Hair follicular keratinocyte (primary cell): ENCODE measurements at places on chromosomes 1 and 21. TPM values are rescaled to one million over a fixed set of nuclear protein-coding genes. Genes with fewer than 3 reads are reported as not detected.

Gene CNR2
- total RNA-seq: not detected in 2 replicates

Gene CCDC190
- total RNA-seq: not detected in 2 replicates

Gene RHBG
- total RNA-seq: not detected in 2 replicates

Gene DAB1
- not detected in 2 replicates for total RNA-seq

Gene LMOD1
- total RNA-seq: 0.08 TPM in 1 of 2 replicates, not detected in the other

Gene XCL2
- total RNA-seq: not detected in 2 replicates

Gene CNTN2
- total RNA-seq: not detected in 2 replicates

Gene KRTAP11-1
- total RNA-seq: not detected in 2 replicates

Gene FDPS
- 696 and 705 TPM in 2 replicates for total RNA-seq
